ENCODE measurements at places on chromosomes 5 and 9.

GRCh38 chr5:181280251-181280762 lies 19.4 kb upstream of the TRIM52 start:
- DNase-seq: no peak
- H3K4me1 ChIP-seq: no peaks in the 10 kb centered on the region
- peaks cover 3% of the 10 kb centered on the region for H3K27me3 ChIP-seq

DNA sequence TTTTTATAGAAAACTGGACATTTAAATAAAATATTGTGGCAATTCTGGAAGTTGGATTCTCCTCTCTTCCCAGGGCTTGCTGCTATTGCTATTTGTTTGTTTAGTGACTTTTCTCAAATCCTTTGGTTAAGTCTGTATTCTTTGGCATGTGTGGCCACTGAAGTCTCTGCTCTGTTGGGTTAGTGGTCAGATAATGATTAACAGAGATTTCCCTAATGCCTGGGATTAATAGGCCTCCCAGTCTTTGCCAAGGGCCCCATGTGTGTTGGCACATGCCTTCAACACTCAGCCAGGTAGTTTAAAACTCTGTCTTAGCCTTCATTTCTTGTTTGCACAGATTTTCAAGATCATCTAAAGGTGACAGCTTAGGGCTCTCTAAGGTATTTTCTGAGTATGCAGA lies 92.8 kb upstream of the EPB41L4A start:
- no peak overlapping the region for H3K4me3 ChIP-seq
- H3K4me1 ChIP-seq: no peaks in the 10 kb centered on the region
- no peak overlapping the region for H3K27ac ChIP-seq
- DNase-seq: no peak
- H3K27me3 ChIP-seq: peaks cover 5% of the 10 kb centered on the region

DNA sequence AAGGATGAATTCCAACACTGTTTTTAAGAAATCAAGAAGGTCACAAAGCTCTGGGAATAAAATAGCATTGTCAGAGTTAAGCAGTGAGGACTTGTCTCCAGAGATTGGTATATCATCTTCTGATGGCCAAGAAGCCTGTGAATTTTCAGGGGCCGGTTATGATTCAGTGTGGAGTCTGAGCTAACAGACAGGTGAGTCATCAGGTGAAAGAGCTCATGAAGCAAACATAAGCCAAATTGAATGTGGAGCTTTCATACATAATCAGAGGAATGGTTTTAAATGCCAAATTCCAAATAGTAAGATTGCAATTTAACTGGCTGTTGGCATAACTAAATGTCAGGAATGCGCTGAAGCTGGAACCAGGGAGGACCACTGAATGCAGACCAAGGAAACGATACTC lies 494.2 kb downstream of the MTRR start:
- H3K27ac ChIP-seq: no peak overlapping the region
- H3K4me3 ChIP-seq: no peak overlapping the region
- H3K27me3 ChIP-seq: peaks cover 7% of the 10 kb centered on the region
- peak; percentile 4 for DNase-seq
- H3K4me1 ChIP-seq: no peaks in the 10 kb centered on the region

DNA sequence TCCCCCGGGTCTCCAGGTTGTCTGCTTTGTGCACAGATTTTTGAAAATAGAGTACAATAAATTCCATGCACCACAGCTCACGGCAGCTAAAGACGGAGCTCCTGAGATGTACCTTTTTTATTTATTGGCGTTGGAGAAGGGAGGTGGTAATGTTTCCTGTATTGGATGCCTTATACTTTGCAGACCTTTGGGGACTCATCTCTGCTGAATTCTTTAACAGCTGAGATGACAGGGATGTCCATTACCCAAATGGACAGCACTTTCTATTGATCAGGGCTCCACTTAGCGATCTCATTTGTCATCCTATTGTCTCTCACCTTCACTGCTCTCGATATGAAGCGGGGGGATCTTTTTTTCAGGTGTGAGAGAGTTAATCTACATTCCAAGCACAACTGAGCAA lies 137.8 kb downstream of the EFNA5 start:
- DNase-seq: no peak
- H3K27ac ChIP-seq: no peak overlapping the region
- no peak overlapping the region for H3K4me3 ChIP-seq
- H3K4me1 ChIP-seq: no peaks in the 10 kb centered on the region
- peaks cover 3% of the 10 kb centered on the region for H3K27me3 ChIP-seq

- no peak overlapping the region for H3K4me3 ChIP-seq
- peaks cover 1% of the 10 kb centered on the region for H3K27me3 ChIP-seq
- no peaks in the 10 kb centered on the region for H3K36me3 ChIP-seq
- H3K4me1 ChIP-seq: peaks cover 5% of the 10 kb centered on the region
These were observed 60.1 kb downstream of the BHMT start for GRCh38 chr5:79171635-79172245.

DNA sequence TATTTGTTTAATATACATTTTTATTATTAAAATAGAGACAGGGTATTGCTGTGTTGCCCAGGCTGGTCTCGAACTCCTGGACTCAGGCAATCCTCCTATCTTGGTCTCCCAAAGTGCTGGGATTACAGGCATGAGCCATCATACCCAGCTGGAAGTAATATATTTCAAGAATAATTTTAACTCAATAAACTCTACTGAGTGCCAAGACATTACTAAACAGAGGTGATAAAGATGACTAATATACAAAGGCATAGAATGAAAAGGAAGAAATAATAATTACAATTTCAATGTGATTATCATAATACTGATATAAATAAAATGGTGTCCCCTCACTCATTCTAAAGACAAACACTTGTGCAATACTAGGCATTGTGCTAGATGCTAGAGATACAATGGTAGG lies 13.9 kb downstream of the GOLPH3 start:
- no peak for DNase-seq
- peaks cover 2% of the 10 kb centered on the region for H3K27me3 ChIP-seq
- H3K4me1 ChIP-seq: peaks cover 13% of the 10 kb centered on the region
- no peak overlapping the region for H3K4me3 ChIP-seq
- H3K36me3 ChIP-seq: peaks cover 16% of the 10 kb centered on the region

GRCh38 chr5:88769165-88769564 lies 113.8 kb downstream of the MEF2C start:
- peak; percentile 27 for DNase-seq
- peaks cover 4% of the 10 kb centered on the region for H3K36me3 ChIP-seq
- peaks cover 40% of the 10 kb centered on the region for H3K4me1 ChIP-seq
- no peak overlapping the region for H3K4me3 ChIP-seq
- H3K27me3 ChIP-seq: no peaks in the 10 kb centered on the region

DNA sequence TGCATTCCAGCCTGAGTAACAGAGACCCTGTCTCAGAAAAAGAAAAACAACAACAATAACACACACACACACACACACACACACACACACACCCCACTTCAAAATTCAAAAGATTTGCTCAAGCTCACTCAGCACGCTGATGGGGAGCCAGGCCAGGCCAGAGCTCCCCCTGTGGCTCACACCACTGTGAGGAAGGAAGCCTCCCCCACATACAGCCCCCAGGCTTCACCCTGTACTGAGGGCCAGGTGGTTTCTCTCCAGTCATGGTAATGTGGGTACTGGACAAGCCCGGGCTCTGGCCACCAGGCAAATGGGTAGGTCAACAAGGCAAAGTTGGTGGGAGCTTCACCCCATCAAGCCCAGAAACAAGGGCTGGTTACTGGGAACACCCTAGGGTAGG lies 19.0 kb downstream of the ATOX1 start:
- no peaks in the 10 kb centered on the region for H3K27me3 ChIP-seq
- H3K4me3 ChIP-seq: no peak overlapping the region
- peaks cover 13% of the 10 kb centered on the region for H3K36me3 ChIP-seq
- peak overlapping the region; percentile 95 for H3K27ac ChIP-seq
- peak; percentile 4 for DNase-seq

DNA sequence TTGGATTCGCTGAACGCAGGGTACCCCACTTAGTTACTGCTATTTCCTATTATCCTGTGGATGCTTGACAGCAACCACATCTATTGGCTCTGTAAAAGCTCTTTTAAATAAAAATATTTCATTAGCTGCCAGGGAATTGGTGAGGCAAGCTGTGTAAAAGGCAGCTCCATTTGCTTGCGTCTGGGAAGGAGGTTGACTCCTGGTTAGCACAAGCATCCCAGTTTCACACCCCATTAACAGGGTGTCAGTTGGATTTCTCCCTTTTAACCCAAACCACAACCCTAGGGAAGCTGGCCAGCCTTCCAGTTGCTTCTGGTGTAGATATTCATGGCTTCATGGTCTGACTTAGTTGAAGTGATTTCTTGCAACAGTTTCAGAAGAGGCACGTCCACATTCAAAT lies 151.0 kb downstream of the GPBP1 start:
- H3K4me1 ChIP-seq: peaks cover 6% of the 10 kb centered on the region
- H3K27ac ChIP-seq: no peak overlapping the region
- no peak overlapping the region for H3K4me3 ChIP-seq
- no peaks in the 10 kb centered on the region for H3K36me3 ChIP-seq

DNA sequence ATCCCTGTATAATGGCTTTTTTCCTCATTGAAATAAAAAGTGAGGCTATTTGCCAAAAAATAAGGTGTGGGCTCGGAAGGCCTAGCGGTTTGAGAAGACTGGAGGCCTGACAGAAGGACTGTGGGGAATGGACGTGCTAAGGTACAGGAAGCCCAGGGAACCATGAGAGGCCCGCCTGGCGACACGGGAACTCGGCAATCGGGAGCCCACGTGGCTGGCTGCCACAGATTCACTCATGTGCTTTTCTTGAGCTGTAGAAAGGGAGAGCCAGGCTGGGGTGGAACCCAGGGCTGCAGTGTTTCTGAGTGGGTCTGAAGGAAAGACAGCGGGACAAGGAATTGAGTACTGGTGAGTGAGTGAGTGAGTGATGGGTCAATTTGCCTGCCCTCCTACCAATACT lies 11.9 kb upstream of the DDX41 start:
- peaks cover 10% of the 10 kb centered on the region for H3K36me3 ChIP-seq
- no peak overlapping the region for H3K27ac ChIP-seq
- no peak overlapping the region for H3K4me3 ChIP-seq
- H3K27me3 ChIP-seq: no peaks in the 10 kb centered on the region
- DNase-seq: no peak

GRCh38 chr9:114602620-114603019 lies 8.5 kb upstream of the TMEM268 start:
- H3K27ac ChIP-seq: no peak overlapping the region
- H3K4me1 ChIP-seq: peaks cover 19% of the 10 kb centered on the region
- DNase-seq: no peak
- peaks cover 43% of the 10 kb centered on the region for H3K36me3 ChIP-seq
- H3K27me3 ChIP-seq: no peaks in the 10 kb centered on the region
- no peak overlapping the region for H3K4me3 ChIP-seq

- H3K36me3 ChIP-seq: no peaks in the 10 kb centered on the region
- no peak overlapping the region for H3K27ac ChIP-seq
- H3K4me1 ChIP-seq: no peaks in the 10 kb centered on the region
- no peak for DNase-seq
- H3K27me3 ChIP-seq: no peaks in the 10 kb centered on the region
These were observed 206.8 kb downstream of the TMC1 start for GRCh38 chr9:72728031-72728770.

DNA sequence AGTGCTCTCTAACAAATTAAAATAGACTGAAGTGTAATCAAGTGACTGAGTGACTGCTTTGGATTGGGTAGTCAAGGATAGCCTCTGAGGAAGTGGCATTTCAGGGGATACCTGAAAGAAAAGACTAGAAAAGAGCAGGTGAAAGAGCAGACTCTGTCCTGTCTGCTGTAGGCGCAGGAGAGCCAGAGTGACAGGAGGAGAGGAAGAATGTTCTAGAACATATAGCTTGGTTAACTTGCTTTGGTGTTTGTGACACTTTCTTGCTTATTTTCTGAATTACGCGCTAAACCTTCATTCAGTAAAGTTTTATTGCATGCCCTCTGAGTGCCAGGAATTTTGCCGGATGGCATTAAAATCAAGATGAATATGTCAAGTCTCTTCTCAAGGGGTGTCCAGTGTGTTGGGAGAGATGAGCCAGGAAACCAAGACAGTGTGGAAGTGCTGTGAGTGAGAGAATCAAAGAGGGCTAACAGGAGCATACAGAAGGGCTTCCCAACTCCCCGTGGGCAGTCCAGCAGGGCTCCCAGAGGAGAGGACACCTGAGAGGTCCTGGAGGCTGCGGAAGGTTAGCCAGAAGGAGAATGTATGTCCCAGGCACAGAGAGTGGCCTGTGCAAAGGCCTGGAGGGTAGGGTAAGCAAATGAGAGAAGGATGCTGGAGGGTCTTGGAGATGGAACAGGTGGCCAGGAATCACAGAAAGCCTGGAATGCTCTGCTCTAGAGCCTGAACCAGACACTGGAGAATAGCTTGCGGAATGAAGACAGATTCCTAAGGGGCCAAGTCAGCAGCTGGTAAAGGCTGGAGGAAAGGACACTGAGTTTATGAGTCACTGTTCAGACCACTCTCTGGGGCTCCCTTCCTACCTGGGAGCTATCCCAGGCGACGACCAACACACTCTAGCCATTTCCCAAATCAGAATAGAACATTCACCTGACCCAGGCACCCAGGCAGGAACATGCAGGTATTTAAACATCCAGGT lies 59.3 kb downstream of the SLC22A5 start:
- peak overlapping the region; percentile 96 for H3K27ac ChIP-seq
- H3K36me3 ChIP-seq: no peaks in the 10 kb centered on the region
- no peaks in the 10 kb centered on the region for H3K27me3 ChIP-seq
- H3K4me1 ChIP-seq: peaks cover 75% of the 10 kb centered on the region

GRCh38 chr9:4491626-4491975 lies 1.3 kb downstream of the SLC1A1 start:
- no peak overlapping the region for H3K27ac ChIP-seq
- DNase-seq: no peak
- peak overlapping the region; percentile 69 for H3K4me3 ChIP-seq

DNA sequence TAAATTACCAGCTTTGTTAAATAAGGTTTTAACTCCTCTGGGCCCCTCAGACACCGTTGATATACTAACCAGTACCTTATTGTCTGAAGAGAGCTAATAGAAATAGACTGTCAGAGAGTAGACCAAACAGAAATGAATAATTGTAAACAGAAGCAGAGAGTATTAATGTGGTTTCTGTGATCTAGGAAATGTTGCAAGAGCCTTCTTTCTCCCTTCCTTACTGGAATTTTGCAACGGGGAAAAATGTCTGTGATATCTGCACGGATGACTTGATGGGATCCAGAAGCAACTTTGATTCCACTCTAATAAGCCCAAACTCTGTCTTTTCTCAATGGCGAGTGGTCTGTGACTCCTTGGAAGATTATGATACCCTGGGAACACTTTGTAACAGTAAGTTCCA lies 5.1 kb downstream of the TYRP1 start:
- no peaks in the 10 kb centered on the region for H3K27me3 ChIP-seq
- no peak for DNase-seq
- H3K4me1 ChIP-seq: no peaks in the 10 kb centered on the region
- H3K27ac ChIP-seq: no peak overlapping the region

GRCh38 chr9:92488681-92489550 lies 6.6 kb upstream of the ASPN start:
- peak overlapping the region; percentile 58 for H3K27ac ChIP-seq
- peak; percentile 32 for DNase-seq
- no peak overlapping the region for H3K4me3 ChIP-seq

GRCh38 chr5:167623354-167623753 lies 668.1 kb upstream of the WWC1 start:
- H3K36me3 ChIP-seq: no peaks in the 10 kb centered on the region
- peaks cover 2% of the 10 kb centered on the region for H3K27me3 ChIP-seq

DNA sequence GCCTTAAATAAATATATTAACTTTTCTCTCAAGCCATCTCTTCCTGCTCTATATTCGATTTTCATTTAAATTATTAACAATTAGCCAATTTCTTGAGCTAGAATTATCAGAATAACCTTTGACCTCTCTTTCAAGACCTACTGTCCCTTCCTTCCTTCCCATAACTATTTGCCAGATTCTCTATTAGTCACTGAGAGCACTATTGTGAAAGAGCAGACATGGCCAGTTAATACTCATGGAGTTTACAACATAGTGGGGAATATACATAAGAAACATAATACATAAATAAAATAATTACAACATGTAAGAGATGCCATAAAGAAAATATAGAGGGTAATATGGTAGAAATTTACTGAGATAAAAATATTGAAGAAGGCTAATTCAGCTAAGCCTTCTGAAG lies 72.1 kb upstream of the CHD1 start:
- H3K4me1 ChIP-seq: no peaks in the 10 kb centered on the region
- H3K27me3 ChIP-seq: peaks cover 4% of the 10 kb centered on the region
- no peak overlapping the region for H3K4me3 ChIP-seq
- H3K36me3 ChIP-seq: no peaks in the 10 kb centered on the region
